ENCODE measurements at places on chromosomes 13 and 19. TPM values are rescaled to one million over a fixed set of nuclear protein-coding genes. Genes with fewer than 3 reads are reported as not detected.

Gene ZNF382
- polyA plus RNA-seq = 5.5 TPM

Gene ADGRE3
- polyA plus RNA-seq = 0.11 TPM

Gene CLIP3
- 49.8 TPM for polyA plus RNA-seq

Gene ZNF582
- polyA plus RNA-seq = 11.5 TPM

Gene DIAPH3
- polyA plus RNA-seq = 12.8 TPM

Gene ZNF729
- polyA plus RNA-seq = 0.76 TPM
